ENCODE measurements at places on chromosomes 3 and 15.

- no peak for DNase-seq
Measured at GRCh38 chr15:73483053-73483452, 40.1 kb downstream of the REC114 start.

DNA sequence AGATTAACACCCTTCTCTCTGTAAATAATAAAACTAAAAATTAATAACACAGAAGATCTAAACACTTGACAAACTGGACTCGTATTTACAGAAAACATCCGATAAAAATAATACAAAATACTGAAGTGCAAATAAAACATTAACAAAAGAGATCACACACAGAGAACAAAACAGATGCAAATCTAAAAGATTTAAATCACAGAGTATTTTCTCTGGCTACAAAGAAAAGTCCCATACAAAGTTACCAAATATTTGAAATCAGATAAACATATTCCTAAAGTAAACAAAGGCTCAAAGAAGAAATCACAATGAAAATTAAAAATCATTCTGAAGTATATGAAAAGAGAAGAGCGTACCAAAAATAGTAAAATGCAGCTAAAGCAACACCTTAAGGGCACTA is 42.5 kb downstream of the TBL1XR1 start:
- DNase-seq = no peak

DNA sequence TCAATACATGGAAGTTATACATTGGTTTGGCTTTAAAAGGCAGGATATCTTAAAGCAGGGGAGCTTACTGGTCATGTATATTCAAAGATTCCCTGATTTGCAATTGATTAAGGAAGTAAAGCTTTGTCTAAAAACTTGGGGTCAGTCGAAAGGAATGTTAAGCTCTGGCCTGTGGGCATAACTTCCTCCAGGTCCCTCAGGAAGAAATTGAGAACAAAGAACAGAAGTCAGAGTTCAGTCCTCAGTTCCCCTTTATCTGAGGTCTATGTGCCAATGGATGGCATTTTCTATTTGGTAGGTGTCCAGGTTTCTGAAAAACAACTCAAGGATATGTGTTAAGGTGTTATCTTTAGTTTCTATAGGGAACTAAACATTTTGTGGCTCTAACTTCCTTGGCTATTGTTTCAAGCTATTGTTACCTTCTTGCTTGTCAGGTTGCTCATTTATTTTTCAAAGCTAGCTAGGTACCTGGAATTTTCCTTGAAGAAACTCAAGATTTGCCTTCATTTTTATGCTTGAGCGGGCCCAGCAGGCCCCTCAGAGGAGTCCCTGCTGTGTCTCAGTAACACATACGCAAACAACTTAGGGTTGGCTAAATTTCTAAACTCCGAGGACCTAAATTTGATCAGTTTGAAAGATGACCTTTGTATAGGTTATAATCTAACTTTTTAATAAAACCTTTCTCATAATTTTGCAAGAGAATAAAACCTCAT is 135.0 kb upstream of the UBE2E2 start:
- peak; percentile 64 for DNase-seq

GRCh38 chr3:46998121-46998851 is 18.8 kb downstream of the NBEAL2 start:
- DNase-seq = peak; percentile 65

GRCh38 chr3:125125821-125126245 is 70.0 kb upstream of the HEG1 start:
- DNase-seq = peak; percentile 29

- no peak for DNase-seq
Measured at GRCh38 chr3:139301654-139302053, 42.2 kb upstream of the MRPS22 start.

DNA sequence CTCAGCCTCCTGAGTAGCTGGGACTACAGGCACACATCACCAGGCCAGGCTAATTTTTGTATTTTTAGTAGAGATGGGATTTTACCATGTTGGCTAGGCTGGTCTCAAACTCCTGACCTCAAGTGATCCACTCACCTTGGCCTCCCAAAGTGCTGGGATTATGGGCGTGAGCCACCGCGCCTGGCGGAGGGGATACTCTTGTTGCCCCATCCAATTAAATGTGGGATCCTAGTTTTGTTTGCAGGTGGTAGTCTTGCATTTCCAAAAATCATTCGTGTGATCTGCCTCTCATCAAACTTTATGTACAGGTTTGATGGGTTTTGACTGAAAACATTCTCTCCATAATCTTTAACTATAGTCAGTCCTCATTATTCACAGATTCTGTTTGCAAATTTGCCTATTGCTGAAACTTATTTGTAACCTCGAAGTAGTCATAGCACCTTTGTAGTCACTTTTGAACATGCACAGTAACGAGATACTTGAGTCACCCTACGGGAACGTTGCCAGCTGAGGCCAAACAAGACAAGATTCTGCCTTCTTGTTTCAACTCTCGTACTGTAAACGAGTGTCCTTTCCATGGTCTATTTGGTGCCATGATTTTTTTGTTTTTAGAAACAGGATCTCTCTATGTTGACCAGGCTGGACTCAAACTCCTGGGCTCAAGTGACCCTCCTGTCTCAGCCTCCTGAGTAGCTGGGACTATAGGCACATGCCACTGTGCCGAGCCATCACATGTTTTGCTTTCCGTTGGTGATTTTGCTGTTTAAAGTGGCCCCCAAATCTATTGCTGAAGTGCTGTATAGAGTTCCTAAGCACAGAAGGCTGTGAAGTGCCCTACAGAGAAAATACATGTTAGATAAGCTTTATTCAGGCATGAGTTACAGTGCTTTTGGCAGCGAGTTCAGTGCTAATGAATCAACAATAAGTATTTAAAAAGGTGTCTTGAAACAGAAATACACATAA is 8.1 kb upstream of the MAPK6 start:
- peak; percentile 31 for DNase-seq

GRCh38 chr15:99371180-99372103 is 120.2 kb downstream of the LRRC28 start:
- DNase-seq = peak; percentile 81

- peak; percentile 62 for DNase-seq
Measured at GRCh38 chr3:48232734-48233133, 8.2 kb upstream of the ZNF589 start.

DNA sequence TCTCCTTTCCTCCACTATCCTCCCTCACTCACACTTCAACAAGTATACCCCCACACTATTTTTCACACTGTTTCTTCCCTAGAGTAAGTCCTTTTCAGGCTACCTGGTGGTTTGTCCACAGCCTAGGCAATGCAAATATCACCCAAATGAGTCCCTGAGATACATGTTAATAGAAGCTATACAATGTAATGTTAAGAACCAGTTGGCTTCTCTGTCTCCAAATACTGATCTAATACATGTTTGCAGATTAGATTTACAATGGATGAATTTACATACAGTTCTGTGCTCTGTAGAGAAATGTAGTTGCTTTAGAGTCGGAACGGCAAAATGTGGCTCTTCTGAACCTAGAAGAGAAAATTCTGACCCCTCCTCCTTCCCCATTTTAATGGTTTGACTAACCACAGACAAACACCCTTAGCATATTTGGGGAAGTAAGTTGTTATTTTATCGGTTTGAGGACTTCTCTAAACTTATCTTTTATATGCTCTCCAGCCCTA is 63.6 kb upstream of the MBNL1 start:
- DNase-seq = peak; percentile 81

GRCh38 chr3:14274999-14275961 is 96.7 kb downstream of the LSM3 start:
- DNase-seq = peak; percentile 37

- no peak for DNase-seq
Measured at GRCh38 chr3:116445990-116446389, 703 bp upstream of the LSAMP start.

DNA sequence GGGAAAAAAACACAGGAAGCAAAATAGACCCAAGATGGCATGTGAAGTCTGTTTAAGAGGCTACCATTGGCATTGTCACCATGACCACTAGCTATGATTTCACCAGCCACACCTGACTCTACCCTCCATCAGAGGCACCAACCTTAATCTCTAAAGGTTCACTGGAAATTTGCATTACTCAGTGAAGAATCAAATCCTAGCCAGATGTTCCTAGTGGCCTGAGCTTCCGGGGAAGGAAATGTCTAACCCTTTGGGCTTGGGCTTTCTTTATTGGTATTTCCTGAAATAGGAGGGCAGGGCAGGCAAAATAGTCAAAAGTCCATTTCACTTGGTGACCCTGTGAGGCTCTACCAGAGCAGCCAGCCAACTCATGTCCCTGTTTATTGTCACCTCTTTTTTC is 110.9 kb upstream of the PHLDB2 start:
- DNase-seq = no peak

- peak; percentile 24 for DNase-seq
Measured at GRCh38 chr3:16124636-16125035, 49.8 kb upstream of the GALNT15 start.

GRCh38 chr3:195148549-195148948 is 122.4 kb downstream of the XXYLT1 start:
- peak; percentile 53 for DNase-seq

GRCh38 chr3:98521897-98522543 is 682 bp downstream of the CLDND1 start:
- DNase-seq = peak; percentile 42

DNA sequence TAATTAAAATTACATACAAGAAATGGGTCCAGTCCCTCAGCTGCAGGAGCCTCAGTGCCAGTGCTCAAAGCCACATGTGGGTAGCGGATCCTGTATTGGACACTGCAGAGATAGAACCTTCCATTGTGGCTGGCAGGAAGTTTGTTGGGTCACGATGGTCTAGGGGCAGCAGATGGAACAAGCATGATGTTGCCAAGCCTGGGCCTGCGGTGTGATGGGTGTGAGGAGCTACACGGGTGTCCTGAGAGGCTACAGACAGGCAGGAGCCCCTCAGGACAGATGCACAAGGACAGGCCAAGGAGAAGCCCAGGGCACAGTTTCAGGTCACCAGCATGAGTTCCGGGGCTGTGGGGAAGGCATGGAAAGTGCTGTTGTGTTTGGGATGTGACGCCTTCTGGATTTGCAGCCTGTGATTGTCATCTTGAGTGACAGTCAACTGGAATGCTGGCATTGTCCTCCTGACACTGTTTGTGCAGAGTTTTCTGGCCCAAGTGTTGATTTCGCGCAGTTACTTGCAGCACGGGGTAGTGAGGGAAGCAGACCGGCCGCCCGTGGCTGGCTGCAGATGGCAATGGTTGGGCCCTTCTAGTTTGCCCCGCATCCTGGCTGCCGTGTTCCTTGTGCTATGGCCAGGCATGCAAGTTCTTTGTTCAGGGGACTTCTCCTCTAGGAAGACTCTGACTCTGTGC is 177.1 kb downstream of the NSMCE3 start:
- no peak for DNase-seq

- peak; percentile 44 for DNase-seq
Measured at GRCh38 chr3:170867143-170867937, 2.7 kb downstream of the RPL22L1 start.

- no peak for DNase-seq
Measured at GRCh38 chr15:62413786-62414185, 248.7 kb upstream of the C2CD4B start.

DNA sequence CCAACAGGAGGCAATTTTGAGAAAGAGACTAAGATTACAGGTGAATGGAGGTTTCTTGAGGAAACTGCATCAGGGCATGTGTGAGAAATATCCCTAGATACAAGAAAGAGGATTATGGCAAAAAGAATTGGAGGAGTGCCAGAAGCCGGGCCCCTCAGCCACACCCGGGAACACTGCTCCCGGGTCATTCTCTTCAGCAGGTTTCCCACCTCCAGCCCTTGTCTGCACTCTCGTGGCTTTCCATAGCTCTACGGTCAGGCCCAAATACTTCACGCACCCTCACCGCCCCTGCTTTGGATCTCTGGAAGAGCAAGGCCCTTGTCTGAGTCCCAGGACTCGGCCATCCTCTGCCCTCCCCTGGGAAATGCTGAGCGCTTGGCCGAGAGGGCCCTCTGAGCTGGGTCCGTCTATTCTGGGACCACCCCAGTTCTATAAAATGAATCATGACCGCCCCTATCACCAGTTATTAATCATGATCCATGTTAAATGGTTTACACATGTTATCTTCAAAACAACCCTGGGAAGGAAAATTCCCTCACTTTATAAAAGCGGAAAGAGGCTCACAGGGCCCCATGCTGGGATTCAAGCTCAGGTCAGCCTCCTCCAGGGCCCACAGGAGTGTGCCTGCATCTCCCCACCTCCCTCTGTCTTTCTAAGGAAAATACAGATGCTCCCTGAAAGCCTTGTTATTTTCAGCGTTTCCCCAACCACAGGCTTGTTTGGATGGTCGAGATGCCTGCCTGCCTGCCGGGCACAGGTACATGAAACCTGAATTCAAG is 38.8 kb upstream of the SPTBN5 start:
- DNase-seq = no peak

DNA sequence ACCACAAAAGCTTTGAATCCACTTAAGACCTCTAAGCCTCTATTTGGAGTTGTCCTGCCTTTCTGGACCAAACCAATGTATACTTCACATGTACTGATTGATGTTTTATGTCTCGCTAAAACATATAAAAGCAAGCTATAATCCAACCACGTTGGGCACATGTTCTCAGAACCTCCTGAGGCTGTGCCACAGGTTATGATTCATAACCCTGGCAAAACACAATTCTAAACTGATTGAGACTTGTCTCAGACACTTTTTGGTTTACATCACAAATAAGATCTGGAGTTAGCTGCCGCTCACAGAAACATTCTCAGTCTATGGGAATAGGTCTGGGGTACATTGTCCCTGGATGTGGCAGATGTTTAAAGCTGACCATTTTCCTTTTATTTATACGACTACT is 53.4 kb upstream of the EPHA6 start:
- no peak for DNase-seq

GRCh38 chr15:74175271-74176191 is 2.0 kb downstream of the ISLR start:
- no peak for DNase-seq

GRCh38 chr15:97009031-97009431 is 678.5 kb downstream of the NR2F2 start:
- DNase-seq = no peak

DNA sequence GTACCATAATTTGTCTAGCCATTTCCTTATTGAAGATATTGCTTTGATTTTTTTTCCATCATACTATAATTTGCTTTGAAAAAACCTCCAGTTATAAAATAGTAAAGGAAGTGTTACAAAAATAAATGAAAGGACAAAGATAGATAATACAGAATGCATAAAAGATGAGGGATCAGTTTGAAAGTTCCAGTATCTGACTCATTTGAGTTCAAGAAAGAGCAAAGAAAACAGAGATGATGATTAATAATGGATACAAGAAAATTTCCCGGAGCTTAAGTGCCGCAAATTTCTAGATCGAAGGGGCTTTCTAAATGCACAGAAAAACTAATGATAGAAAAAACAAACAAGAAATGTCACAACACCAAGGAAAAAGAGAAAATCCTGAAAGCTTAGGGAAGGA is 4.3 kb downstream of the WDR48 start:
- DNase-seq = no peak

DNA sequence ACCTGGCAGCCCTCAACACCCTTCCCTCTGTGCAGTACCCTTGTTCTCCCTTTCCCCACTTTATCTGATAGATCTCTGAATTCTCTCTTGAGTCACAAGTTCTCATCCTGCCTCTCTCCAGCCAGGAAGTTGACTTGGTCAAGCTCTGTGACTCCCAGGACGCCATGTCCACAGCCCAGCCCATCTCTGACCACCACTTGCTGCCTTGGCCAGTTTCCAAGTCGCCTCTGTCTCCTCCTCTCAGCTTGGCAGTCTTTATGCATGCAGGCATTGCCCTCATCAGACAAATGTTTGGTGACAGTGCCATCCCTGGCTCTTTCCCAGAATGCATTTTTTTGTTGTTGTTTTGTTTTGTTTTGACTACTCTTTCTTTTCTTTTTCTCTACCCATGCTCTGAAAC is 25.7 kb downstream of the ZNF35 start:
- no peak for DNase-seq

- DNase-seq = no peak
Measured at GRCh38 chr15:92466834-92467233, 73.2 kb downstream of the ST8SIA2 start.

GRCh38 chr15:100211855-100212850 is 129.6 kb downstream of the ADAMTS17 start:
- no peak for DNase-seq

All from inflammatory macrophage treated with lipopolysaccharide for 4 hours (primary cell).